ENCODE measurements at places on chromosomes 1 and 21.

DNA sequence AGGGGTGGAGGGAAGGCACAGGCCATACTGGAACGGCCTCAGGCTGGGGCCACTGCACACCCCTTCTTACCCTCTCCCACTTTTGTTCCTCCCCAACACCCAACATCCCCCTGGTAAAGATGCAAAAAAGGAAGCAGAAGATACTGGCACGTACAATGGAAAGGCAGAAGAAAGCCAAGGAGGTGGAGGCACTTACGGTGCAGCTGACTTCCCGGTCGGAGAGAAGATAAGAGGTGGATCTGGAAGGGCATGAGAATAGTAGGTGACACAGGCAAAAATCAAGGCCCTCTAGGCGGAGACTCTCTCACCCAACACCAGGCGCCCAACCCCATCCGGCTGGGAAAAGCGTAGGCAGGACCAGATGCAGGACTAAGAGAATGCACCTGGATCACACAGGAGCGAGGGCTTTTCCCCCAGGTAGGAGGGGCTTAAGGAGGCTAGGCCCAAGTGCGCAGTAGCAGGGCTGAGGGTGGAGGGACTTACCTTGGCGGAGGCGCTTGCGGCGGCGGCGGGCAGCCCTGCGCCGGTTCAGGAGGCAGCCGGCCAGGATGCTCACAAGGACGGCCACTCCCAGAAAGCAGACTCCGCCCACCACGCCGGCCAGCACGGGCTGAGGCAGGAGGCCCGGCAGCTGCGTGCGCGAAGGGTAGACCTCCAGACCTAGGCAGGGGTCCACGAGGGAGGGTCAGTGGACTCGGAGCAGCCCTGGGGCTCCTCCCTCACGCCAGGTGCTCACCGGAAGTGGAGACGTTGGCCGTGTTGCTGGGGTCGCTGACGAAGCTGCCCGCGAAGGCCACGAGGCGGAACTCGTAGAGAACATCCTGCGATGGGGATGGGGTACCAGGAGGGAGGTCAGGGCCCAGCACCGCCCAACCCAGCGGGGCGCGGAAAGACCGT, 4.1 kb upstream of the TAGLN2 start:
- no peak for DNase-seq

DNA sequence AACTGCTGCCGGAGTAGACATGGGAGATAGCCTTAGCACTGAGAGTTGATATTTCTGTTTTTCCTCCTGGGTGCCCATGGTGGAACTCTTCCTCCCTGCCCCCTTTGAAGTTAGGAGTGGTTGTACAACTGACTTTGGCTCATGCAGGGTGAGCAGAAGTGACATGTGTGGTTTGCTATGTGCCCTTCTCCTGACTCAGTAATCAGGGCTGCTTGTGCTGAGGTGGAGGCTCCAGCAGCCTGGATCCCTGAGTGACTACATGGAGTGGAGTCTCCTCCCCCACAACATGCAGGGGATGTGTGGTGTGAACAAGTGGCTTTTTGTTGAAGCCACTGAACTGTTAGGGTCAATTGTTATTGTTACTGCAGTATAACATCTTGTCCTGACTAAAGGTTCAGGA, 261.6 kb downstream of the CAMTA1 start:
- no peak for DNase-seq

- DNase-seq = no peak
These were observed 55.9 kb downstream of the LEPR start for GRCh38 chr1:65476327-65476726.

DNA sequence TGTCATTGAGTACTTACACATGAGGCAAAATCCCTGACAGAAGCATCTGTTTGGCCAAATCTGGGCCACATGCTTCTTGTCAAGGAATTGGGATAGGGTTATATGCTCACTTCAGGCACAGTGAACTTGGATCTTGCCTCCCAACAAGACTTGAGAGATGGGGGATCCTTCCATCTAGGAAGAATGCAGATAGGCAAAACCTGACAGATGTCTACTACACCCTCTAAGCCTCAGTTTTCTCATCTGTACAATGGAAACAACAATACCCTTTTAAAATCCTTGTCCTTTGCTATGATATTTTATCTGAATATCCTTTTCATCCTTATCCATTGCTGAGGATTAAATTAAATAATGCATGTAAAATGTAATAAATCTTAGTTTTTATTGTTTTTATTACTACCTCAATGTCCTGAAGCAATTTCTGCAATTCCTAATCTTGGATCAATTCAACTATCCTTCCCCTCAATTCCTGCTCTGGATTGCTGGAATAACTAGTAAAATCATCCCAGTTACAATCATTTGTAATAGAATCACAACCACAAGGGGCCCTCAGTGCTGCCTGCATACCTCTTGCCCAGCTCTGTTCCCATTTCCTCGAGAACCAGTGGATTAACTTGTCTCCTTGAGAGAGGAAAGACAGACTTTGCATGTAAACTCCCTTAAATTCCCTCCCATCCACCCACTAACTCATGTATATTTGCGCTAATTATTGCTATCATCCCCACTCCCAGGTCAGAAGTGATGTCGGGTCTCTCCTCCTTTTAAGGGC, 8.1 kb upstream of the XPR1 start:
- no peak for DNase-seq

DNA sequence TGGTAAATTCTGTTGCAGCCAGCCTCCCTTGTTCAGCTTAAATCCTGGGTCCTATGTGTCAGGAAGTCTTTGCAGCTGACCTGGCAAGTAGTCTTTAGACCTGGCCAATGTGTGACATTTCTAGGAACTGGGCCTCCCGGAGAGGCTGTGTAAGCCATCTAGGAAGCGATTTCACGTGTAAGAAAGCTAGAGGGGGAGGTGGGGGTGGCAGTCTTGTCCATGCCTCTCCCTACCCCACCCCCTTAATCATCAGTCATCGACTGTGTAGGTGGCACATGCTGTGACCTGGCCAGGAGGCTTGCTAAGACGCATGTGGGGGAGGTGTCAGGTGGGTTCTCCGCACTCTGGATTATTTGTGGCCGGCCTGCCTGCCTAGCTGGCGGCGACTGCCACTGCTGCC, 8.4 kb downstream of the C1orf226 start:
- DNase-seq = no peak

GRCh38 chr1:216306830-216307229, 116.4 kb downstream of the USH2A start:
- DNase-seq = no peak

- no peak for DNase-seq
These were observed 20.7 kb downstream of the EIF4G3 start for GRCh38 chr1:21156019-21156418.

GRCh38 chr1:42170779-42171621, 6.5 kb upstream of the GUCA2A start:
- DNase-seq = no peak

DNA sequence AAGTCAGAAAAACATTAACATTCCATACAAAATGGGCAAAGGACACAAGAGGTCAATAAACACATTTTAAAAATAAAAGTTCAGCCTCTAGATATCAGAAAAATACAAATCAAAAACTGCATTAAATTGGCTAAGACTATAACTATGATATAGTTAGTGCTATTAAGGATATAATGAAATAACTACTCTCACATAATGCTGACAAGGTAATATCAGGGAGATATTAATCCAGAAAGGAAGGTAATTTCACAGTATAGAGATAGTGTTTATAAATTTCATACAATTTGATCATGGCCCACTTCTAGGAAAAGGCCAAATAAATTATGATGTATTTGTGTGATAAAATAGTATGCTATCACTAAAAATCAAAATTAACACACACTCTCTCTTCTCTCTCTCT, 61.8 kb downstream of the LBR start:
- no peak for DNase-seq

DNA sequence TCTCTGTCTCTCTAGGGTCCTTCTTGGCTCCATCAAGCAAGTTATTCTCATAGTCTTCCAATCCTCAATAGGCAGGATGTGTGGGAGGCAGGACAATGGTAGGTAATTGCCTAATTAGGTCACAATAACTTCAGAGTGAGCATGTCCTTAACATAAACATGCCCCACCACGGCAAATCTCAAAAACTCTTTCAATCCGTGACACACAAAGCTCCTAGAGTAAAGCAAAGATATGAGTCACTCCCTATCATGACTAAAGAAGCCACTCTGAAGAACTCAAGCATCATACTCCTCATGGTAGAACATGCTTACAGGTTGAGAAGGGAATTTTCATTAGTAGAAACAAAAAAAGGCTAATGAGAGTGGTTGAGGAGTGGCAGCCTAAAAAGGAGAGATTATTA, 4.9 kb downstream of the HAO2 start:
- DNase-seq = no peak

- no peak for DNase-seq
These were observed 9.2 kb upstream of the ZSWIM5 start for GRCh38 chr1:45215485-45216199.

DNA sequence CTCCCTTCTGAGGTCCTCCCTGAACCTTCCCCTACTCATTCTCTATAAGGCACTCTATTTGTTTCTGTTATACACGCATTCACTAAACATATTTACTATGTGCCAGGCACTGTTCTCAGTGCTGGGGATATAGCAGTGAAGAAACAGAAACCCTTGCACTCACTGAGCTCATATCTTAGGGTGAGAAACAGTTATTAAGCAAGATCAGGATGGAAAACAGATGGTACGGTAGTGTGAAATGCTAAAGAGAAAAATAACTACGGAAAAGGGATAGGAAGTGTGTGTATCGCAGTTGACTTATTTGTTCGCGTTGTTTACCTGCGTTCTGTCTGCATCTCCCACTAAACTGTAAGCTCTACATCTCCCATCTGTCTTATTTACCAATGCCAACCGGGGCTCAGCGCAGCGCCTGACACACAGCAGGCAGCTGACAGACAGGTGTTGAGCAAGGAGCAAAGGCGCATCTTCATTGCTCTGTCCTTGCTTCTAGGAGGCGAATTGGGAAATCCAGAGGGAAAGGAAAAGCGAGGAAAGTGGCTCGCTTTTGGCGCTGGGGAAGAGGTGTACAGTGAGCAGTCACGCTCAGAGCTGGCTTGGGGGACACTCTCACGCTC, 572 bp downstream of the CYB5RL start:
- DNase-seq = no peak

DNA sequence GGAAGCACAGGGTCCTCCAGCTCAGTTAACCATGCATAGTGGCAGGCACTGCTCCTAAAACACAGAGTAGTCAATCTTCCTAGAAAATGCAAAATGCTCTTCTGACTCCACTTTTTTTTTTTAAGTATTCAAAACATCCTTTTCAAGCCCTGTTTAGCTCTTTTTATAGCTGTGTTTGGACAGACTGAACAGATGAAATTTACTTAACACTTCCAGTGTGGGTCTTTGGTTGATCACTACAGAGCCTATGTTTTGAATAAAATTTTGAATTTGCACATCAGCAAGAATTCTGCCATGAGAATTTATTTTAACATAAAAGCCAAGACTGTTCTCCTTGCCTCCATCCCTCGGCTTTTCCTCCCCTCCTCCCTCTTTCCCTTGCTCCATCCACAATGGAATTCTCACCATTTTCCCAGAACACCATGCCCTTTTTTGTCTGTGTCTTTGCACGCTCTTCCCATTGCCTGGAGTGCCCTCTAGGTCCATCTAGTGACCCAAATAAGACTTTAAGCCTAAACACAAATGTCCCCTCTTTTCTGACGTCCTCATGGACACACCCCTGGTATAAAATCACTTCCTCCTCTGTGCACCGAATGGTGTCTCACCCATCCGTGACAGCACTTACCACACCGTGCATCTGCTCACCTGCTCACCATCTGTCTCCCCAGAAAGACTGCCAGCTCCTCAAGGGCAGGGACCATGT, 24.0 kb upstream of the CPT2 start:
- DNase-seq = peak; percentile 20

- DNase-seq = no peak
These were observed 39.0 kb downstream of the FYB2 start for GRCh38 chr1:56780128-56780750.

DNA sequence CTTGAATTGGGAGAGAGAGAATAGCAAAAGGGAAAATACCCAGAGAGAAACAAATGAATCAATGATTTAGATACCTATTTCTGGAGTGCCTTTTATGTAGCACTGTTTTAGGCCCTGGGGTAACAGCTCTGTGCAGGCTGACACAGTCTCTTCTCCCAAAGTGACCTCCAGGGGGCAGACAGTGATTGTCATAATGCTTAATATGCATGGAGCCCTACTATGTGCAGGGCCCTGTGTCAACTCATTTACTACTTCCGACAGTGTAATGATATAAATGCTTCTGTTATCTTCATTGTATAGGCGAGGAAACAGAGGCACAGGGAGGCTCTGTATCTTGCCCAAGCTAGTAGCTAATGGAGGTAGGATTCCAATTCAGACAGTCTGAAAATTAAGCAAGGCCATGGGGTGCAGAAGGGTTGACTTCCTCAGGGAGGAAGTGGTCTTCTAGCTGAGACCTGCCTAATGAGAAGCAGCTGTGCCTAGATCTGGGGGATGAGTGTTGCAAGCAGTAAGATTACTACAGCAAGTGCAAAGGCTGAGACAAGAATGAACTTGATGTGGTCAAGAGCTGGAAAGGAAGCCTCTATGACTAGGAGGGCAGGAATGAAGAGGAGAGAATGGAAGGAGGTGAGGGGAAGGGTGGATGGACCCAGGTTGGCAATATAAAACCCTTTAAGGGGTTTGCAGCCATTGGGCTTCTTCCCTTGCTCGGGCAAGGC, 16.2 kb upstream of the SERINC2 start:
- no peak for DNase-seq

GRCh38 chr1:67898033-67898726, 64.9 kb upstream of the GNG12 start:
- no peak for DNase-seq

DNA sequence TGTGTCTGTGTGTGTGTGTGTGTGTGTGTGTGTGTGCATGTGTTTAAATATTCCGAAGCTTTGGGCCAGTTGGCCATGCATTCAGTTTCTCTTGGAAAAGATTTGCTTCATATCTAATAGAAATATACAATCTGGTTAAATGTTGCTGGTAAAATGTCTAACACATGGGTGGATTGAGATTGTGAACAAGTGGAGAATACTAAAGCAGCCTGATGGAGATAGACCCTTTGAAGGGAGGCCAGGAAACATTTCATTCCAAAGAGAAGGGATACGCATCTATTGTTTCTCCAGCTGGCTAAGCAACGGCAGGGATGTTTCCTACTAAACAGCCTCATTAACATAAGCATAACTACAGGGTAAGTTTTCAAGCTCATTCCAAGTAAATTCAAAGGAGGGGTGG, 257.5 kb upstream of the PTBP2 start:
- DNase-seq = no peak

DNA sequence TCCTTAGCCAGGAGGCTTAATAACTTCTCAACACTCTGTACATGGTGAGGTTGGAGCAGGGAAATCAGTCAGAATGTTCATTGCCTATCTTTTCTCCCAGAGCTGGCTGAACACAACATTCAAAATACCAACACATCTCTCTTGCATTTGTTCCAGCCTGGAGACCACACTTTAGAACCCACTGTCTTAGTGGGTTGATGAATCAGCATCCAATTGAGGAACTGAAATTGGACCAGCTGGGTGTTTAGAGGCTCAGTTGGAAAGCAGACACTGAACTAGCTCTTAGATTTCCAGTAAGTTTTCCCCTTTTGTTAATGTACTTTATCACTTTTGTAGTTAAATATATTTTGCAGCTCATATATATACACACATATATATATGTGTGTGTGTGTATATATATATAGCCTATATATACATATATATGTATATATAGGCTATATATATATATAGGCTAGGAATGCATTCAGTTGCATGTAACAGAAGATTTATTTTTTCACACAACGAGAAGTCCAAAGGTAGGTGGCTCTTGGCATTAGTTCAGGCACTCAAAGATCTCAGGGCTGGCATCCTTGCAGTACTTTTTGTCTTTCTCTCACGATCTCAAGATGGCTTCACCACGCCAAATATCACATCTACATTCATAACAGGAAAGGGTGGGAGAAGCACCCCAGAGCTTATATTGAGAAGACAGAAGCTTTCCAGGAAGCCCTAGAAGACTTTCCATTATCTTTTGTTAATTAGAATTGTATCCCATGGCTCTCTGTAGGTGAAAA, 35.0 kb upstream of the HUNK start:
- DNase-seq = no peak
